ENCODE measurements at places on chromosomes 4 and X.

- DNase-seq: no peak
Measured at GRCh38 chr4:14659286-14659685, 343.0 kb upstream of the CPEB2 start.

DNA sequence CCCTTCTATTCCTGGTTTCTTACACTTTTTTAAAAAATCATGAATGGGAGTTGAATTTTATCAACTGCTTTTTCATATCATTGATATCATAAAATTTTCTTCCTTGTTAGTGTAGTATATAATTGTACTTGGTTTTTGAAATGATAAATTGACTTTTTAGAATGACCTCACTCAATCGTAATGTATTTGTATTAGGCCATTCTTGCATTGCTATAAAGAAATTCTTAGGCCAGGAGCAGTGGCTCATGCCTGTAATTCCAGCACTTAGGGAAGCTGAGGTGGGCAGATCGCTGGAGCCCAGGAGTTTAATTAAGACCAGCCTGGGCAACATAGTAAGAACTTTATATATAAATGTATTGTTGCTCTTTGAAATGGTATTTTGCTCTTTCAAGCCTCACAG, 6.3 kb downstream of the EXOC1 start:
- DNase-seq: no peak

- DNase-seq: peak; percentile 26
Measured at GRCh38 chr4:70838666-70839588, 763 bp downstream of the GRSF1 start.

GRCh38 chrX:154123241-154124219, 20.5 kb upstream of the OPN1LW start:
- no peak for DNase-seq

DNA sequence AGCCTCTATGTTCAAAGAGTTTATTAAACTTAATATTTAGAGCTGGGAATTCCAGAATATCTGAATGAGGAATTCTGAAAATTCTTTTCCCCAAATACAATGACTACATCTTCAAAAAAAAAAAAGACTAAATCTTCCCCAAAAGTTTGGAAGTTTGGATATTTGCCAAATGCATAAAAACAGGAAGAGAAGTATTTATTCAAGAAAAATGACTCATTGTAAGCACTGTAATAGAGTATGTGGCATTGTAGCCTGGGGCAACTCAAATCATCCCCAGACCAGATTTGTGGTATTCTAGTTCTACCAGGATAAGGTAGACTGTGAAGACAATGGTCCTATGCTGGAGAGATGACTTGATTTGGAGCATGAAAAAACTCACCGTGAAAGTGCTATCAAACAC, 78.5 kb upstream of the PDHA2 start:
- DNase-seq: no peak

DNA sequence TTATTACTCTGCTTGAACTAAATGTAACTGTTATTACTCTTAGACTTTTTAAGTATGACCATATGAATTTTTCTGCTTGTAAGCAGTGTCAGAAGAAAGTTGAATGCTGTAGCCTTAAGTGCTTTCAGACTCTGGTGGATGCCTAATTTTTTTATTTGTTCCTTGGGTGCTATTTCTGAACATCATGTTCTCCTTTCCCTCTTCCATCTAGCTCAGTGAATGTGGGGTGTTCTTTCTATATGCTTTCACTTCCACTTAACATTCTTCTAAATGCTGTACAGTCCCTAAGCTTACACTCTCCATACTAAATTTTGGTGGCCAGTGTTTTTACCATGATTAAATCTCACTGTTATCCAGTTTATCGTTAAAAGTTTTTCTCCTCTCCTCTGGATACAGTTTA, 3.6 kb downstream of the DCK start:
- no peak for DNase-seq

DNA sequence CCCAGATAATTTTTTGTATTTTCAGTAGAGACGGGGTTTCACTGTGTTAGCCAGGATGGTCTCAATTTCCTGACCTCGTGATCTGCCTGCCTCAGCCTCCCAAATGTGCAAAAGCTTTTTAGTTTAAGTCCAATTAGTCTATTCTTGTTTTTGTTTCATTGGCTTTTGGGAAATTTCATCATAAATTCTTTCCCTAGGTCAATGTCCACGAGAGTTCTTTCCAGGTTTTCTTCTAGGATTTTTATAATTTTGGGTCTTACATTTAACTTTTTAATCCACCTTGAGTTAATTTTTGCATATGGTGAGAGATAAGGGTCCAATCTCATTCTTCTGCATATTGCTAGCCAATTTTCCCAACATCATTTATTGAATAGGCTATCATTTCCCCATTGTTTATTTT, 36.3 kb upstream of the PDLIM5 start:
- no peak for DNase-seq

- DNase-seq: no peak
Measured at GRCh38 chrX:99752776-99753175, 657.3 kb downstream of the PCDH19 start.

DNA sequence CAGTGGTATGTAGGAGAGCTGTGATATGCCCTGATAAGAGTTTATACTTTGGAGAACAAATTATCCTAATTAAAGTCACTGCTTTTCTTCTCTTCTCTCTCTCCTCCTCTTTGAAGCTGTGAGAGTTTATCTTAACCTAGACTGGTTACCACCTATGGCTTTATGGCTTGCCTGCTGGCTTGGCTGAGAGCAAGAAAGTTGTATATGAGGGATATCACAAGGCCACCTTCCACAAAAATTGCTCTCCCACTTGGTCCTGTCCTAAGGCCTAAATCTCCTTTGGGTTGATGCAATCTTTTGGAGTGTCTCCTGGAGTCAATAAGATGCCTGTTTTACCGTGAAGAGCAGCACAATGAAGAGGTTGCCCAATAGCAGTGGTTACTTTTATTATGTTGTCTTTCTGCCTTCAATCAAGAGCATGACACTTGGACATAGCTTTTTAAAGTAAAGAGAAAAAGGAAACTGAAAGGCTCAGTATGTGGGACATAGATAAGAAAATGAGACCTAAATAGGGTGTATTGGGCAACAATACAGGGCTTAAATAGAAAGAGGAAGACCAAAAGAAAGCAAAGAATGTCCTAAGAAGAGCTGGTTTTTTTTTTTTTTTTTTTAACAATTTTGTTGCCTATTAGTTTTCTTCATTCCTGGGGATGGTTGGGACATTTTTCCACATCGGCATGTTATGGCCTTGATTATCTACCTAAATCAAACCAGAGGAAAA, 9.2 kb downstream of the GUCY1A1 start:
- DNase-seq: no peak

GRCh38 chr4:127505203-127505602, 127.6 kb upstream of the INTU start:
- DNase-seq: no peak

GRCh38 chr4:153146031-153146430, 58.2 kb upstream of the TRIM2 start:
- DNase-seq: no peak

DNA sequence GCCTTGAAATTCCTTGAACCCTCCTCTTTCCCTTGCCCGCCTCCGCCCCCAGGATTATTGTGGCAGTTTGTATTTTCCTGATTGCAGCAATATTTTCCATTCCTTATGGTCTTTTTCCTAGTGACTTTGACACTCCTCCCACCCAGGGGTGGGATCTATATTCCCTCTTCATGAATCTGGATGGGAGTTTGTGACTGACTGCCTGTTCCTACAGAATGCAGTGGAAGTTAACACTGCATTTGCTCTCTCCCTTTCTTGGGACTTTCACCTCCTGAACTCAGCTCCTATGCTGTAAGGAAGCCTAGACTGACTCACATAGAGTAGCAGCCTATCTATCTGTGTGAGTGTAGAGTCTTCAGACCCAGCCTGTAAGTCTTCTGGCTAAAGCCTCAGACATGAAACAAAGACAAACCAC, 2.2 kb downstream of the FUNDC2 start:
- DNase-seq: no peak

DNA sequence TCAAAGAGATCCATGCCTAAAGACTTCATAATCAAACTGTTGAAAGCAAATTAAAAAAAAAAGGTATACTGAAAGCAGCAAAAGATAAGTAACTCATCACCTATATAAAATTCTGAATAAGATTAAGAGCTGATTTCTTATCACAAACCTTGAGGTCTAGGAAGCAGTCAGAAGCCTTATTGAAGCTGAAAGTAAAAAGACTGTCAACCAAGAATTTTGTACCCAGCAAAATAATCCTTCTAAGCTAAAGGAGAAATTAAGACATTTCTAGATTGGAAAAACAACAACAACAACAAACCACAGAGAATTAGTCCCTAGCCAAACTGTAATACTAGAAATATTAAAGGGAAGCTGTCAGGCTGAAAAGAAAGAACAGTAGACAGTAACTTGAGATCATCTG, 622.9 kb downstream of the PCDH7 start:
- DNase-seq: no peak

DNA sequence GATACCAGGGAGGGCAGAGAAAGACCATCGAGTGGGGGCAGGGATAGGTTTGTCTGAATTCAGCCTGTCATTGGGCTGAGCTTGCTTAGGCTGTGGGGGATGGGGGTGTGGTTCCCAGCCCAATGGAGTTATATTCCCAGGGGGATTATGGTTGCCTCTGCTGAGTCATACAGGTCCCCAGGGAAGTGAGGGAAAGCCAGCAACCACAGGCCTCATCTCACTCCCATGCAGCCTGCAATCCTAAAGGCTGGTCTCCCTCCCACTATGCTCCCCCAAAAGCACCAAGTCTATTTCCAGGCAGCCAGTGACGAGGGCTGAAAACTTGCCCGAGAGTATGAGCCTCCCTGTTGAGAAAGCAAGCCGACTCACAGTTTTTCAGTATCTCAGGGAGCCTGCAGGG, 39.3 kb downstream of the AFM start:
- no peak for DNase-seq

DNA sequence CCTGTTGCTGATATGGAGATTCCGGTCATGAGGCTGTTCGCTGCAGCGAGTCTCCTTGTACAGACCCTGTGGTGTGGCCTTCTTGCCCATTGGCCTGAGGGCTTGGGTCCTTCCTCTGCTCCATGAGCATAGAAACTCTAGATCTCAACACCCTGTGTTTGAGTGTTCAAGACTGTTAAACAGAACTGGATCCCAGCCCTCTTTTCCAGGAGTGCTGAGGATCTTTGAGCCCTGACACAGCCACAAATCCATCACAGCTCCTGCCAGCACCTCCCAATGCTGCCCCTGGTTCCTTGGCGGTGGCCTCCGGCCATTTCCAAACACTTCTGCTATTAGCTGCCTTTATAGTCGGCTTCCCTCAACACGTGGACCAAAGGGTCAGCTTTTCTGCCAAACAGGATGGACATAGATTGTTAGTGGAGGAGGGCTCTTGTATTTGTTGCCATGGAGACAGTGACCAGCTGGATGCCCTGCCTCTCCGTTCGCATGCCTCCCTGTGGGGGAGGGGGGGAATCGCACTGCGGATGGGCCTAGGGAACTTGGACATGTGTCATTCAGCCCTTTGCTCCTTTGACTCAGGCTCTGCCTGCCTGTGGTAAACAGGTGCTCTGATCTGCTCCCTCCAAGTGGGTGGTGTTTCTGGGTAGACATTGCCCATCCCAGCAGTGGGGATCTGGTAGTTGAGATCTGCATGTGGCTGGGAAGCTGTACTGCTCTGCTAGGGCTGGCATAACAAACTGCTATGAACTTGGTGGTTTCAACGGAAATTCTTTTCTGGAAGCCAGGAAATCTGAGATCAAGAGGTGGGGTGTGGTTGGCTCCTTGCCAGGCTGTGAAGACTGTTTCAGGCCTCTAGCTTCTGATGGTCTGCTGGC, 6.9 kb upstream of the WDR1 start:
- DNase-seq: no peak

DNA sequence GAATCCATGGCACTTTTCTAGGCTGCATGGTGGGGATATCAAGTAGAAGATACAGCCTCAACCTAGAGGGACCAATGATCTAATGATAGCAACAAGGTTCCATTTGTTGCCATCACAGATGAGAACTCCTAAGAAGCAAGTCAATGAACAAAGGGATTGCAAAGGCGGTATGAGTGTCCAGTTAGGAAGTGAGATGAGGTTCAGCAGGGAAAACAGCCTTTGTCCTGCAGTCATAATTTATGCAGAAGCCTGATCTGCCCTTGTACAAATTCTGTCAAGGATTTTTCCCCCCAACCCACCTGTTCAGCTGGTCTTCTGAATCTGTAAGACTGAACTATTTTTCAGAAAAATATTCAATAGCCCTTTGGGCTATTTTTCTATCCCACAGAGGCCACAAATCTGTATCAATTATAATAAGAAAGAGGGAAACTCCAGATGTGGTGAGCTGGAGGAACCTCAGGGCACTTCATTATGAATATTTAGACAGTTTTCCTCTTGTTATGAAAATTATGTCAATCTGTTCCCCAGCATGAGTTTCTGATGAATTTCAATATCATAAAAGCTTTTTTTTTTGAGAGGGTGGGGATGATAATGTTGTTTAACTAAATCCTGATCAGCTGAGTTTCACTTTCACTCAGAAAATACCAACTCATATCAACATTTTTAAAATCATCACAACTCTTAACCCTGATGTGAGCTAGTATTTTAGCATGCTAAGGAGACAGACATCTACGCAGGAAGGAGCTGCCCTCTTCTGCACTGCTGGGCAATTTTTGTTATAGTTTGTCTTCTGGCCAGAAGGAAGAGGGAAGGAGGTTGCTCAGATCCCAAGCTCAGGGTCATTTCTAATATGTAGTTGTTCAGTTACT, 127.2 kb upstream of the MAP3K15 start:
- DNase-seq: no peak

DNA sequence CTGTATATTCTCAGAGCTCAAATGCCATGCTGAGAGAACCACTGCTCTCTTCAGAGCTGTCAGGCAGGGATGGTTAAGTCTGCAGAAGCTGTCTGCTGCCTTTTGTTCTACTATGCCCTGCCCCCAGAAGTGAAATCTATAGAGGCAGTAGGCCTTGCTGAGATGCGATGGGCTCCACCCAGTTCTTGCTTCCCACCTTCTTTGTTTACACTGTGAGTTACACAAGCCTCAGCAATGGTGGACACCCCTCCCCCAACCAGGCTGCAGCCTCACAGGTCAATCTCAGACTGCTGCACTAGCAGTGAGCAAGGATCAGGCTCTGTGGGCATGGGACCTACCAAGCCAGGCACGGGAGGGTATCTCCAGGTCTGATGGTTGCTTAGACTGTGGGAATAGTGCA, 271.6 kb downstream of the CENPC start:
- DNase-seq: no peak

DNA sequence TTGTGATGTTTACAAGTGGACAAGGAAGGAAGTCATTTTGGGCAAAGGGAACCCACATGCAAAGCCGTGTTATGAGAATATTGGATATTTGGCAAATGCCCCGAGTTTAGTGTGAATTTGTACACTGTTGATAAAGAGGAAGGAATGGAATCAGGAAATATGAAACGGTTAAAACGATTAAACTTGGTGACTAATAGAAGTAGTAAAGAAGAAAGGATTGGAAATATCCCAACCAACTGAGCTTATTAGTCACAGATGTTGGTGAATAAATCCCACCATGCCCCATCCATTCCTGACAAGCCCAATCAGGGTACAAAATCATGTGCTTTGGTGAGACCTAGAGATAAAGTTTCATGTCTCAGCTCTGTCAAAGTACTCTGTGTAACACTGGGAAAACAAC, 22.0 kb downstream of the ARHGAP24 start:
- no peak for DNase-seq

DNA sequence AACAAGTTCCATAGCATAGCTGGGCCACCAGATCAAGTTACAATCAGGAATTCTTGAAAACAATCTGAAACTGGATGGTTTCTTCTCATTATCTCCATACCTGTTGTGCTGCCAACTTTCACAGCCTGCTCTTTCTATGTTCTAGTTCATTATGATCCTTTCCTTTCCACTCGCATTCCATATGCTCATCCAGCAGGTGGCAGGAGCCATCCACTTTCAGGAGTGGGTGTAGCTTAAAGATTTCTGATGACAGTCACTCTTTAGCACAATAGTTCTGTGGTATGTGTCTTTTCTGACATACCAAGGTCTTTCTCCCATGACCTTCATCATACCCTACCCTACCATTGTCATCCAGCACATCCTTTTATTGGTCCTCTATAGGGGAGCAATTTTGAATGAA, 46.4 kb downstream of the PAGE2 start:
- no peak for DNase-seq
